ENCODE measurements at places on chromosomes 2 and 18.

DNA sequence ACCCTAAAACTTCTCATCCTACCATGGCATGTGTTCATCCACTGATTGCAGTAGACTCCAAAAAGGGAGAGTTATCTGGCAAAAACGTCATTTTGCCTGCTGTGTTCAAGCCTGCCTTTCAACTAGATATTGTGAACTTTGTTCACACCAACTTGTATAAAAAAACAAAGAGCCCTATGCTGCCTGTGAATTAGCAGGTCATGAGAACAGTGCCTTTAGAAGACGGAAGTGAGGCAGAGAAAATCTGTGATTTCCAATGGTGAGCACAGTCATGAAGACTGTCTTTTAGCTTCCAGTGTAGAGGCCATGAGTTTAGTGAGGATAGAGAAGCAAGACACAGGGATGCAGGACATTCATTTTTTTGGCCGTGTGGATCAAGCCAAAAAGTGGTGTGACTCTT is 103.6 kb upstream of the PGAP1 start:
- DNase-seq: no peak

DNA sequence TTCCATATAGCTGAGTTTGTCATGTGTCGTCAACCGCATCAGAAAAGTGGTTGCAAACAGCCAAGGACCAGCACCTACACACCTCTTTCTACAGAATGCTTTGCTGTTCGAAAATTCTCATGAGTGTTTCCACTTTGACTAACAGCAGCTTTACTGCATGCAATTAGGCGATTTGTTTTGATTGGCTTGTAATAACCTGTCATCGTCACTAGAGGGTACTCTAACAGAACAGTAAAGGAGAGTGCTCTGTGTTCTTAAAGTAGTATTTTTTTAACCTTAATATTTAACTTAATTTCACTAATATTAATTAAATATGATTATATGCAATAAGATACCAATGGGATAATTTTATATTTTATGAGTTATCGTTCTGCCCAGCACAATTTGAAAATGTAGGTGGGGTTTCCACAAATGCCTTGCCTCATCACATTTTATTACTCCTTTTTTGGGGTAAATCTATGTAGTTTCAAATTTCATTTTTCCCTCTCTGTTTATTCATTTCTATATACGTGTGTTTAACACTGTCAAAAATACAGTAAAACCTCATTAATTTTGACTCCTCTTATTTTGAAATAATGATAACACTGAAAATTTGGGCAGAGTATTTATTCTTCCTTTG is 502.2 kb downstream of the NRXN1 start:
- no peak for DNase-seq

DNA sequence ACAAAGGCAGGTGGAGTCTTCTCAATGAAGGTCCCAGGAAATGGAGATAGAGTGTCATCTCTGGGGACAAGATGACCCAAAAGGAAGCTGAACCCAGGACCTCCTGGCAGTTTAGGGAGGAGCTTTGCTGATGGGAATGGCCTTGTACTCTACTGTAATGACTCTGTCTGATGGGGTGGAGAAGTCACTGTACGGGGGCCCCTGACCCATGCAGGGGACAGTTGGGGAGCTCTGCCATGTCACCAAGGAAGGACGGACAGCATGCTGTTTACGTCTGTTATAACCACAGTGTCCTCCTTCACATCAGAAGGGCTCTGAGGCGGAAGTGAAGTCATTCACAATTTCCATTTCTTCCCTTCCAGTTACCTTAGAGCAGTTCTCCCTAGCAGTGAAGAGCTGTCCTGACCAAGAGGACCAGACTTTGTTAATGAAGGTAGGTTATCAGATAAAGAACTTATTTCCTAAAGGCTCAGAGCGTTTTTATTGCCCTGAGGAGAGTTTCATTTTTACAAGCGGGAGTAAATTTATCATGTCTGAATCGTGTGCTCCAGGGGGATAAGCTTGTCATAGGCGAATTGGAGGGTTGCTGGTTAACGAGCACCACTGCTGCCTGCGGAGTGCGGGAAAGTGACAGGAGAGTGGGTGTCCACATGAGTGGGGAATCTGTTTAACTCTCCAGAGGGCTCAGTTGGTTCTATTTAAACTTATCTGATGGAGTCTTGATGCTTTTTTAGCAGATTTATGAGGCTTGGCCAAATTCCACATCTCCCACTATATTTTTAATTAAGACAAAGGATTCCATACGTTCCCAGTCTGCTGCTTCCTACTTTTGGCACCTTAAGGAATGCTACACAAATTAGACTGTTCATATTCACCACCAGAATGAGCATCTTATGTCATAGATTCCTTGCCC is 71.6 kb upstream of the BCL2L11 start:
- no peak for DNase-seq

DNA sequence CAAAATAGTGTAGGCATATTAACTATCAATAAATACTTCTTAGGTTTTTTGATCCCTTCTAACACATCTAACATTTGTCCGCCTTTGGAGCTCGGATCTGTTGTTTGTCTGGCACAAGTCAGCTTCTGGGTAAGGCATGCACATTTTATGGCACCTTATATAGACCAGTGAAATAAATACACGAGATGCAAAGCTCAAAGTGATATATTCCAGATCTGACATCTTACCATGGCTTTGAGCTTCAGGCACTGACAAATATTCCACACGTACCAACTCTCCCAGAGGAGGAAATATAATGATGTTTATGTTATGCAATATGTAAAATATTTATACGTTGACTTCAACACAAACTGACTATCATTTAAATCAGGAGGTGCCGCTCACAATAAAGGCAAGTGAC is 430.1 kb upstream of the SMIM21 start:
- no peak for DNase-seq

- DNase-seq: no peak
These were observed 999.8 kb upstream of the GYPC start for GRCh38 chr2:125656190-125656589.

DNA sequence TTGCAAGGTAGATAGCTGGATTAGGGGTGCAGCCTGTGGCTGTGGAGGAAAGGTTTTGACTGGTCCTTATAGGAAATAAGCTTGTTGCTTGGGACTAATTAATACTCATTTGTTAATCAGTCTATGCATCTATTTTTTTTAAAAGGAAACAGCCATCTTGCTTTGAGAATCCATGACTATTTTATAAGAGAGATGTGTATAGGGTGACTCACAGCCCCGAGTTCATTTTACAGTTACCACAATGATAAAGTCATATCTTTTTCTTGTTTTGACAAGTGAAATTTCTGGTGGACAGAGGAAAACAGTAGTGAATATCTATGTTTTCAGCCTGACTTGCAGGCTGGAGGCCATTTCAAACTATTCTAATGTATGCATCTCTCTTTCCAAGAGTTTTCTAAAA is 193.5 kb upstream of the CCDC68 start:
- no peak for DNase-seq

- DNase-seq: no peak
These were observed 206.5 kb downstream of the SETBP1 start for GRCh38 chr18:44887227-44887631.

DNA sequence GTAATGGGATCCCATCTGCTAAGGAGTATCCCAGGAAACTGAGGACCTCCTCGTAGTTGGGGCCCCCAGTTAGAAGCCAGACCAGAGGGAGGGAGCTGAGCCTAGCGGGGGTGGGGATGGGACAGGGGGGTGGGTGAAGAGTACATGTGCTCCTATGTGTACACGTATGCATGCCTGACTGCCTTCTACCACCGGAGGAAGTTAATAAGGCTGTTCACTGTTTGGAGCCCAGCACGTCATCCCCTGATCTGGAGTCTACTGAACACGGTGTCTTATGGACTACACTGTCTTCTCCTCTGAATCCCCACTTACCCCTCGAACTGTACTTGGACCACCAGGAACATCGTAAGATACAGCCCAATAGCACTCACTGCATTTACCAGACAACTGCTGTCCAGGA is 68.5 kb downstream of the SFXN5 start:
- no peak for DNase-seq

DNA sequence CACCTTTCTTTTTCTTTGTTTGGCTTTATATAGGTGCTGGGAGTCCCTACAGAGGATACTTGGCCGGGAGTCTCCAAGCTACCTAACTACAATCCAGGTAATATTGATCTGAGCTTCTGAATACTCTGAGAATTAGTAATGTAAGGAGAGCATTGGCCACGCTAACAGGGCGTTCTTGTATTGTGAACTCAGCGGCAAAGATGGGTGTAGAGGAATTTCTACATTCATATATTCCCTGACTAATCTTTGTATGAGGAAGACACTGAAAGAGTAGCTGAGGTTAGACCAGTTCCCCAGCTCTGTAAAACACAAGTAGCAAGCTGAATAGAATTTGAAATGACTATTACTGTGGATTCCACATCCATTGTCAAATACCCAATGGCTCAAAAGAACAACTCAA is 48.5 kb downstream of the CDK15 start:
- no peak for DNase-seq

DNA sequence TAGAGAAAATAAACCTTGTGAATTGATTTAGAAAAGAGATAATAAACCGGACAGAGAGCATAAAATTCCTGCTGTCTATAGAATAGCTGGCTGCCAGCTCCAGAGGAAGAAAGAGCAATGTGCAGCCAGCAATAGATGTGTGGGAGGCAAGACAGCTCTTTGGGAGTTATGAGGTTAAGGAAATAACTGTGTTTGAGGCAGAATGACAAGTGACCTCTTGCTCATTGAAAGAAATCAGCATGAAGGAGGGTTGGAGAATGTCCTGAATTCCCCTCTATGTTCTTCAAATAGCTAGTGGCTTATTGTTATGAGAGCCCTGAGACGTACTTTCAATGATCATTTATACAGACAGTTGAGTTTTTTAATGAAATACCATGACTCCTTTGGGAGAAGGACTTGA is 1009.9 kb upstream of the NXPH2 start:
- no peak for DNase-seq

GRCh38 chr2:28419443-28420270 is 27.0 kb downstream of the FOSL2 start:
- no peak for DNase-seq

GRCh38 chr2:186345745-186346144 is 140.3 kb upstream of the ZC3H15 start:
- no peak for DNase-seq

- DNase-seq: no peak
These were observed 280.0 kb downstream of the FIGN start for GRCh38 chr2:163455815-163456214.

GRCh38 chr2:208565690-208566416 is 159.3 kb downstream of the PTH2R start:
- DNase-seq: no peak

DNA sequence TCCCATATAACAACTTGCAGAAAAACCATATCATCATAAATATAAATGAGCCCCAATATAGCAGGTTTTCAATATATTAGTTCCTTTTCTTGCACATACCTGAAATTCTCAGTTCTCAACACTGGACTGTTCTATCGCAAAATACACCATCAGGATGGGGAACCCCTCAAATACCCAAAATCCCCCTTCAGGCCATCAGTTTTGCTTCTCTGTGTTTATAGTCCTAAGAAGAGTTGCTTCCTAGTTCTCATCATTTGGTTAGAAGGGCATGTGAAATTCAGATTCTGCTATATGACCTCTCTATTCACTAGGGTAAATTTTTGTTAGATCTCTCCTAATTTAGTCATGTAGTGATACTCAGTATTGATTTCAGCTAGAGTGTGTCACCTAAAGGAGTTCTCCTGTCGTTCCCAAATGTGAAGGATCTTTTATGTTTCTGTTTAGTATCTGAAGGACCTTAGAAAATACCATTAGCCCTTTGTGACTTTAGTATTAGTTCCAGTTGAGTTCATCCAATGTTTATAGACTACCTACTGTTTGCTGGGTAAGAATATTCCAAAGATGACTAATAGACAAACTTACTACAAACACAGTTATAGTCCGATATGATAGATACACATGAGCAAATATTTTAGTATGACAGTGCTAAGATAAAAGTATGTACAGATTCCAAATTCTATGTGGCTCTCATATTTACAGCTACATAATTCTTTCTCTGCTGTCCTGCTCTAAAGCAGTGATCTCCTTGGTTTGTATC is 115.8 kb downstream of the TTC27 start:
- DNase-seq: no peak
